Activated naive CD4-positive, alpha-beta T cell treated with anti-CD3 and anti-CD28 coated beads, Interleukin-2, amount 10 ng/mL, durations not matched to agents 7 days and 5 days (primary cell): ENCODE measurements at places on chromosomes 2 and 18.

GRCh38 chr18:56445422-56445821 is 193.0 kb downstream of the TXNL1 start:
- H3K36me3 ChIP-seq = no peaks in the 10 kb centered on the region
- H3K4me1 ChIP-seq = no peaks in the 10 kb centered on the region
- H3K27ac ChIP-seq = no peak overlapping the region
- DNase-seq = no peak

DNA sequence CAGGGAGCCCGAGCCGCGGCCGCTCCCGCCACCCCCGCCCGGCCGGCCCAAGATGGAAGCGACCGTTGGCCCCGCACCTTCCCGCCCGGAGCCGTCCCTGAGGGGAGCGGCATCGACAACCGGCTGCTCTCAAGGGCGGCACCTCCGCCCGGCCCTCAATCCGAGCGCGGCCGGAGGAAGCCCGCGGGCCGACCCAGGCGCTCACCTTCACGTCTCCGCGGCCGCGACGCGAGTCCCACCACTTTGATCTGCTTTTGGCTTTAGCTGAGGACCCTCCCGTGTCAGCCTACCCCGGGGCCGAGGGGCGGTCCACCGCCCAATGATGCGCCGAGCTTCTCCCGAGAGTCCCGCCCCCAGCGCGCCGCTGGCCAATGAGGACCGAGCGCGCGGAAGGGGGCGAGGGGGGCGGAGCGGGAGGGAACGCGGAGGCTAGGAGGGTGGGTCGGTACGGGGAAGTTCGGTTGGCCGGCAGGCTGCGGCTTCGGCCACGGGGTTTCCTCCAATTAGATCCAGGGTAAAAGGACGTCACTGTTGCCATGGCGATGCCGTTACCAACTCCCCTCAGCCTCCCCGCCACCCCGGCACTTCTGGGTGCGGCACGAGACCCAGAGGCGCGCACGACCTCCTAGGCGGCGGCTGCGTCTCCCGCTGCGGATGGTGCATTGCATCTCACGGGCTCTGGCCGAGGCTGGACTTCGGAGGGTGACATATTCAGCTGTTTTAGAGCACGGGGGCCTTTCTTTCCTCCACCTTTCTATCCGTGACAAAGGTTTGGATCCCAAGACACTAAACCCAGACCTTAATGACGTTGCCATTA is at the start of gene YWHAQ:
Gene YWHAQ (minus strand): TSS at position 262 of the 817 bp plus-strand sequence. CDS start 545 bp downstream, outside the sequence.
- H3K4me3 ChIP-seq = peak within 1 kb of the TSS; percentile 97
- peak; percentile 98 for DNase-seq
- peaks cover 44% of the 10 kb centered on the region for H3K36me3 ChIP-seq
- peak within 1 kb of the TSS; percentile 96 for H3K27ac ChIP-seq

- DNase-seq = peak; percentile 64
- peaks cover 38% of the 10 kb centered on the region for H3K36me3 ChIP-seq
Measured at GRCh38 chr2:111239107-111239506, 118.4 kb downstream of the BCL2L11 start.

GRCh38 chr2:230924092-230924469 is 961 bp downstream of the GPR55 start:
- DNase-seq = no peak
- peak overlapping the region; percentile 88 for H3K27ac ChIP-seq
- H3K36me3 ChIP-seq = no peaks in the 10 kb centered on the region
- H3K4me1 ChIP-seq = peaks cover 47% of the 10 kb centered on the region
- H3K4me3 ChIP-seq = peak overlapping the region; percentile 76

- H3K4me1 ChIP-seq = no peaks in the 10 kb centered on the region
- no peak overlapping the region for H3K27ac ChIP-seq
Measured at GRCh38 chr2:188884046-188884445, 90.1 kb upstream of the COL3A1 start.

GRCh38 chr2:125095826-125096225 is 1070.7 kb downstream of the CNTNAP5 start:
- no peak overlapping the region for H3K27ac ChIP-seq
- no peaks in the 10 kb centered on the region for H3K27me3 ChIP-seq

DNA sequence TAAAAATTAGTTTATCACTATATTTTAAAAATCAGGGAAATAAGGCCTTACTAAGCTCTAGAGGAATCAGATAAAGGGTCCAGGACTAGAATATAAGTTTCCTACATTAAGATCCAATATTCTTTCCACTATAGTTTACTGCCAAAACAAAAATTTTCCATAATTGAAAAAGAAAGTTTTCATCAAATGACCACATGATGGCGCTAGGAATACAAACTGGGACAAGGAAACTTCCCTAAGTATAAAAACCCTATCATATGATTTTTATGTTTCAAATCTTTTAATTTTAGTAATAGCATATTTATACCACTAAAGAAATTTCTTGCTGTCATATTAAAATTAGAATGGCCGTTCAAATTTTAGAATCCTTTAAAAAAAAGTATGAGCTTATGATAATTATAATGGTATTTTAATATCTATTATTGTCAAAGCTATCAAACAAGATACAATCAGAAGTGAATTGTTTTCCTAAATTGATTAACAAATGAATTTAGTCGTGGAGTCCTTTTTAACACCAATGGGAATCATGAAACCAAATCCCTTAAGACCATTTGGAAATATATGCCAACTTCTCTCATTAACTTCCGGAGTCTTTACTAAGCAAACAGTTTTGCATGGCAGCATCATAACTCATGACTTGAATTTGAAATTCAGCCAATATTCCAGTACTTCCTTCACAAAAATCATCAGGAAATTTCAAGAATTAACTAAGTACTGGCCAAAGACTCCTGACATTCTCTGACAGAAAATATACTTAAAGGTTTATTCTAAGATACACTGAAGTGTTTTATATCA is 70.3 kb downstream of the SCN1A start:
- no peaks in the 10 kb centered on the region for H3K36me3 ChIP-seq
- DNase-seq = no peak
- no peaks in the 10 kb centered on the region for H3K27me3 ChIP-seq
- no peak overlapping the region for H3K27ac ChIP-seq
- H3K4me1 ChIP-seq = no peaks in the 10 kb centered on the region

DNA sequence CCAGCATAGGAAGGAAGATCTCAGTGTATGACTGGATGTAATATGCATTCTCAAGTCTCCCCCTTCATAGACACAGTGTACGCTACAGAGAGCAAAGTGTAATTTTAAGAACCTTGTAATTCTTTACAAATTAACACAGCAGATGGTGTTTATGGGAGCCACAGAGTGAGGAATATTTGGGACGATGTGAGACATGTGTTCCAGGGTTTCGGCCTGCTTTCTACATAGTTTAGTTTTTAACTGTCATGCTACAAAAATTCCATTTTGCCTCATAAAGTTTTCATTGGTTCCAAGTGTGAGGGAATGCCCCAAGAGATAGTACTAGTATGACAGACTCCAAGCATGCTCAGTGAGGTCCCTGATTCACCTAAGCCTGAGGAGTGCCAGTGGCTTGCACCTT is 76.2 kb upstream of the LRRTM1 start:
- DNase-seq = no peak
- H3K36me3 ChIP-seq = no peaks in the 10 kb centered on the region
- no peaks in the 10 kb centered on the region for H3K27me3 ChIP-seq
- H3K4me3 ChIP-seq = no peak overlapping the region
- H3K27ac ChIP-seq = no peak overlapping the region

DNA sequence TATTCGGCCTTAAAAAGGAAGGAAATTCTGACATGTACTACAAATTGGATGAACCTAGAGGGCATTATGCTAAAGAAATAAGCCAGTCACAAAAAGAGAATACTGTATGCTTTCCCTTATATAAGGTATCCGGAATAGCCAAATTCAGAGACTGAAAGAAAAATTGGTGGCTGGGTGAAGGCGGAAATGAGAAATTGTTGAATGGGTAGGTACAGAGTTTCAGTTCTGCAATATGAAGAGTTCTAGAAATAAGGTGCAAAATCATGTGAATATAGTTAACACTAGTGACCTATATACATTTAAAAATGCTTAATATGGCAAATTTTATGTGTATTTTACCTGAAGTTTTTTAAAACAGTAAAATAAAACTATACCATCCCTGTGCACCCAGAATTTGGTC is 43.1 kb downstream of the RMP24 start:
- H3K27me3 ChIP-seq = no peaks in the 10 kb centered on the region
- no peak overlapping the region for H3K27ac ChIP-seq
- H3K36me3 ChIP-seq = no peaks in the 10 kb centered on the region

DNA sequence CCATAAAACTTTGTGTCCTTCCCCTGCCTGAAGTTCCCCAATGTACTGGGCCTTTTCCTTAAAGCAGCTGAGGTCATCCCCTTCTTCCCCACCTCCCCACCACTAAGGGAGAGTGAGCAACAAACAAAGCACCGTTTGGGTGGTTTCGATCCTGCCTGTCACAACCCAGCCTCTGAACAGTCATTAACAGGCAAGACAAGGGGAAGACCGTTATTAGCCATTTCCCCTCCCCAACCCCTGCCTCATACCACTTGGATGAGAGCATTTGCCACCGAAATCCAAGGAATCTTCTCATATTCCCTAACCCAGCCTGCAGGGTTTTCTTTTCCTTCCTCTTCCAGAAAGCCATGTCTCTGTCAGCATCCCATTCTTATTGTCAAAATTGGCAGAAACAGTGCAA is 65.6 kb downstream of the STRADB start:
- no peaks in the 10 kb centered on the region for H3K27me3 ChIP-seq
- no peak overlapping the region for H3K4me3 ChIP-seq
- no peaks in the 10 kb centered on the region for H3K4me1 ChIP-seq
- peaks cover 3% of the 10 kb centered on the region for H3K36me3 ChIP-seq
- H3K27ac ChIP-seq = no peak overlapping the region
